Gastroesophageal sphincter (tissue), 4 donors: ENCODE measurements at places on chromosomes 7 and 10. TPM values are rescaled to one million over a fixed set of nuclear protein-coding genes. Genes with fewer than 3 reads are reported as not detected.
A peak's percentile ranks its signal among the peaks of the same experiment; 100 is the strongest.

- ATAC-seq, result no peak
These were observed 39.7 kb upstream of the NFE2L3 start for GRCh38 chr7:26112203-26112740.

DNA sequence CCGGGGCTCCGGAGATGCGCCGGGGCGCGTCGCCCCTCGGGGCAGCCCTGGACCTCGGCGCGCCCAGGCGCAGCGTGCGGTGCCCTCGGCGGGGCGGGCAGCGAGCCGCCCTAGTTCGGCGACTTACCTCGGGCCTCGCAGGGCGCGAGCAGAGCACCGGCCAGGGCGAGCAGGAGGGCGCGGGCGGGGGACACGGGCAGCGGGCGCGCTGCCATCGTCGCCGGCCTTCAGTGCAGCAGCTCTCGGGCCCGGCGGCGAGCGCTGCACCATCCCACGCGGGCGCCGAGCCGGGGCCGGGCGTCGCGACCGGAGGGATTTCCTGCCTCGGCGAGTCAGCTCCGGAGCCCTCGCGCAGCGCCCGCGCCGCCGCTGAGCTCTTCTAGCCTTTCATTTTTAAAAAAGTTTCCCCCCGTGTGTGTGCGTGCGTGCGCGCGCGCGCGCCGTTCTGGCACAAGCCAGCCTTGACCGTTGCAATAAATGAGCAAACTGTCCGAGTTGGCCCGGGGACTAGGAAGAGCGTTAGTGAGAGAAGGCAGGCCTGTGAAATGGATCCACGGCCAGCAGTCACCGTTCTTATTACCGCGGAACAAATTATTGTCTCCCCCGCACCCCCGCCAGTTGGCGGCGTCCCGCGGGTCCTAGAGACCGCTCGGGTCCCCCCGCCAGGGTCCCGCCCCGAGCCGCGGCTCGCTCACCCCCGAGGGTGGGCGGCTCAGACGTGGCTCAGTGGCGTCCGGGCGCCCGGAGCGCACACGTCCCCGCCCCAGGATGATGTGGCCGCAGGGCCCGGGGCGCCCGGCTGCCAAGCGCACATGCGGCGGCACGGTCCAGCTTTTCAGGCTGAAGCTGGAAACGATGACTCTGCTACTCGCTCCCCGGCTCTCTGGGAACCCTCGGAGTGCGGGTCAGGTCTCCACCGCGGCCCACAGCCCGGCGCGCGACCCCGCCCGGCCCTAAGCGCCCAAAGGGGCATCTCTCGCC lies at the start of gene ADAM12:
TSS of gene ADAM12 (minus strand) at position 547 of the 981 bp plus-strand sequence. CDS start at position 215, 332 bp downstream.
- peak; percentile 52 for ATAC-seq

- peak; percentile 71 for ATAC-seq
These were observed 61.3 kb downstream of the RAPGEF5 start for GRCh38 chr7:22295402-22296264.

GRCh38 chr7:115083935-115084334 lies 162.0 kb downstream of the MDFIC start:
- ATAC-seq, result no peak

Gene AASS
- total RNA-seq, result 77.0 TPM

Gene PSD
- 52.1 TPM for total RNA-seq

- no peak for ATAC-seq
These were observed 131.3 kb downstream of the ANK3 start for GRCh38 chr10:60258429-60258797.

DNA sequence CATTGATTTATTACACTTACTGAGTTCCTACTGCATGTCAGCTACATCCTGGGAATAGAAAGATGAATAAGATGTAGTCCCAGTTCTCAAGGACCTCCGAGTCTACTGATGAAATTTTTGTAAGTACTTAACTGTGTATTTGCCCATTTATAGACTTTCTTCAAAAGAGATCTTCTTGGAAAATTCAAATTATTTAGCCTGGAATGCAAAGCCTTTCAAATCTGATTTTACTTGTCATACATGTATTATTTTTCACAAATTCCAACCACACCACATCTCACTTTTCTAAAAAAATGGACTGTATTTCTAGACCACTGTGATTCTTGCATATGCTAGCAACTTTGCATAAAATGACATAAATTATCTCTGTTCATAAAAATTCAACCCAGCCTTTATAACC lies 581.3 kb downstream of the ATRNL1 start:
- no peak for ATAC-seq

GRCh38 chr10:28704464-28705161 lies 27.3 kb downstream of the BAMBI start:
- no peak for ATAC-seq

DNA sequence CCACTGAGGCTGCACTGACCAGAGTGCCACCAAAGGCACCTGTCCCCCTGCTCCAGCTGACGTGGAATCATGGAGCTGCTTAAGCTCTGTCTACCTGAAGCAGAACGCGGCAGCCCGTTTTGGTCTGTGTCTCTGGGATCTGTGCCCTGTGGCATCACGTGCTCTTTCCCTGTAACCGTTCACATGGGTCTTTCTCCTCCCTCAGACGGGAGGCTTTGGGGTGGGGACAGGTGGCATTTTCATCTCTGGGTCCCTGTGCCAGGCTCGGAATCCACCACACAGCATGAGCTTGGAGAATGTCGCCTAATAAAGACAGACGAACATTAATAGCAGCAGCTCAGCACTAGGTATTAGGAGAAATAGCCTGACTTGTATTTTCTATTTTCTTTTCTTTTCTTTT lies 1.6 kb upstream of the ADAP1 start:
- ATAC-seq, result no peak

Gene CCDC172
- total RNA-seq, result not detected

Gene SPRN
- total RNA-seq, result not detected

Gene GRM3
- not detected for total RNA-seq

- ATAC-seq, result no peak
These were observed 54.3 kb upstream of the ECHDC3 start for GRCh38 chr10:11687779-11688447.

- ATAC-seq, result no peak
These were observed 48.4 kb upstream of the ELFN1 start for GRCh38 chr7:1621718-1622117.

DNA sequence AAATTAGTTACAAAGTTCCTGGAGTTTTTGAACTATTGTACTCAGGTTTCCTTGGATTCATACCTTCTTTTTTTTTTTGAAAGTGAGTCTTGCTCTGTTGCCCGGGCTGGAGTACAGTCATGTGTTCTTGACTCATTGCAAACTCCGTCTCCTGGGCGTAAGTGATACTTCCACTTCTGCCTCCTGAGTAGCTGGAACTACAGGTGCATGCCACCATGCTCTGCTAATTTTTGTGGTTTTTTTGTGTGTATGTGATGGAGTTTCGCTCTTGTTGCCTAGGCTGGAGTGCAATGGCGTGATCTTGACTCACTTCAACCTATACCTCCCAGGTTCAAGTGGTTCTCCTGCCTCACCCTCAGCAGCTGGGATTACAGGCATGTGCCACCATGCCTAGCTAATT lies 22.3 kb downstream of the MCM10 start:
- no peak for ATAC-seq

GRCh38 chr10:75940742-75941141 lies 509.3 kb downstream of the LRMDA start:
- ATAC-seq, result no peak

GRCh38 chr10:99573790-99574189 lies 41.0 kb downstream of the NKX2-3 start:
- ATAC-seq, result no peak

Gene LEP
- 6.6 TPM for total RNA-seq

GRCh38 chr7:137846827-137847567 lies at the start of gene DGKI:
DGKI (minus strand) TSS chr7:137846974.
- ATAC-seq, result peak; percentile 66

Gene PRPS1L1
- total RNA-seq, result not detected

DNA sequence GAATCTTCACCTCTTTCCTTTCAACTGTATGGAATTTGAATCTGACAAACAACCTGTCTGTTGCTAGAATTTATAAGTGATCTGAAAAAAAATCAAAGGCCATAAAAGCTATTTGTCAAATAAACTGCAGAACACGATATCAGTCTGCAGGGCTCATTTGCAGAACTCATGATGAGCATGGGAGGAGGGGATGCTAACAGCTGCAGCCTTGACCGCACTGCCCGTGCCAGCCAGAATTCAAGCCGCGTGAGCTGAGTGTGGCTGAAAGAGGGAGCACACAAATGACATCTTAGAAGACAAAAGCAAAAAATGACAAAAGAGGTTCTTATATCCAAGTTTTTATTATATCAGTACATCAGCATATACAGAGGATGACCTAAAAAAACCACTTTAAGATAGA lies 15.7 kb downstream of the LRRTM3 start:
- no peak for ATAC-seq

- ATAC-seq, result no peak
These were observed 272.9 kb upstream of the ZWINT start for GRCh38 chr10:56633876-56634452.

GRCh38 chr7:33420311-33420940 lies 291.1 kb downstream of the BBS9 start:
- no peak for ATAC-seq

- no peak for ATAC-seq
These were observed 183.2 kb upstream of the GNAI1 start for GRCh38 chr7:79951415-79951814.

Gene VOPP1
- 36.4 TPM for total RNA-seq

DNA sequence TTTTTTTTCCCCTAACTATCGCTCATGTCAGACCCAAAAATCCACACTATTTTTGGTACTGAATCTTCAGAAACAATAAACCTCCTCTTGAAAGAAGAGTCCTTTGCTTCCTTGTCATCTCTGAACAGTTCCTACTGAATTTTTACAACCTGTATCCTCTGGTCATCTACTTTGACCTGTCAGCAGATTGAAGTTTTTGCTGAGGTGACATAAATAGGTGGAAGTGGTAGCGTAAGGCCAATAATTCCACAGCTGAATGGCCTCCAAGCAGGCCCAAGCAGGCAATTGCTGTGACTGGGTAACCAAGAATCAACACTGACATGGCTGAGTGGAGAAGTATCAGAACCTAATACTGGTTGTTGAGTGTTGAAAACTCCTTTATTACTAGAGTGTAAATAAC lies 117.4 kb upstream of the MAGI2 start:
- ATAC-seq, result no peak

Gene NEBL
- 1.9 TPM for total RNA-seq

Gene DPY19L1
- 22.9 TPM for total RNA-seq

DNA sequence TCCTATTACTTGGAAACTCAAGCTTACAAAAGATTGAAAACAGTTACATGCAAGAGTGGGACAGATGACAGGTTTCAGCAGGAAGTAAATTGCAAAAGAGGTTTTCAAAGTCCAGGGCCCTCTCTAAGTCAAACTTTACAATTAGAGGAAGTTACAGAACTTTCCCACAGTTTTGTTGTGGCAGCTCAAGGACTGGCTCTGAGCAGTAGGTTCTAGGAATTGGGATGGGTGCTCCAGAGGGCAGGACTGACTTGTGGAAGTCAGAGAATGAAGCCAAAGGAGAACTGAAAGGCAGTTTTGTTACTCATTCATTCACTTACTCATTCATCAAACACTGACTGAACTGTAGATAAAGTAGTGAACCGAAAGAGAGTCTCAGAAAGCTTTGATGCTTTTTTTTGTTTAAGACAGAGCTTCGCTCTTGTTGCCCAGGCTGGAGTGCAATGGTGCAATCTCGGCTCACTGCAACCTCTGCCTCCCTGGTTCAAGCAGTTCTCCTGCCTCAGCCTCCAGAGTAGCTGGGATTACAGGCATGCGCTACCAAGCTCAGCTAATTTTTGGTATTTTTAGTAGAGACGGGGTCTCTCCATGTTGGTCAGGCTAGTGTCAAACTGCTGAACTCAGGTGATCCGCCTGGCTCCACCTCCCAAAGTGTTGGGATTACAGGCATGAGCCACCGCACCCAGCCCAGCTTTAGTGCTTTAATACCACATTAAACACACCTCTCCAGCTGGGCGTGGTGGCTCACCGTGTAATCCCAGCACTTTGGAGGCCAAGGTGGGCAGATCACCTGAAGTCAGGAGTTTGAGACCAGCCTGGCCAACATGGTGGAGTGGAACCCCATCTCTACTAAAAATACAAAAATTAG lies 66.8 kb upstream of the CCNJ start:
- ATAC-seq, result no peak

- no peak for ATAC-seq
These were observed 121.2 kb downstream of the MTERF1 start for GRCh38 chr7:91759205-91759863.

DNA sequence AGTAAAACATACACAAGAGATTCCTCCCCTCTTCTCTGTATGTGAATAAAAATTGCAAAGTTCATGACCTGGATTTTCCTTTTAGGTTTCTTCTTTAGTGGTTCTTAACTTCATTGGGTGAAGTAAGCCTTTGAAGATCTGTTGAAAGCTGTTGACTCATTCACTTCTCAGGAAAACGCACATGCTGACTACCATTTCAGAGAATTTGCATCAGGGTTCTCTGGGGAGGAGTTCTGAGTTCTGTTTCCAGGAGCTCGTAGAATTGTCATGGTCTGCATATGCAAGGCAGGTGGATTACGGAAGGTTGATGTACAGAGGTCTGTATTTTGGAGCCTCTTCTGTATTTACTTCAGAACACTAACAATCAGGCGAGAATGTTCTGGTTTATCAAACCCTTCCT lies 962 bp upstream of the SLC26A4 start:
- no peak for ATAC-seq

- no peak for ATAC-seq
These were observed 230.3 kb upstream of the PFKP start for GRCh38 chr10:2836921-2837662.

- ATAC-seq, result no peak
These were observed 15.9 kb upstream of the FAM171A1 start for GRCh38 chr10:15387021-15387420.

- ATAC-seq, result no peak
These were observed 5.2 kb downstream of the LAT2 start for GRCh38 chr7:74214816-74215630.

Gene ATOH7
- total RNA-seq, result not detected

GRCh38 chr7:77497079-77497478 lies 40.0 kb upstream of the PTPN12 start:
- ATAC-seq, result no peak

DNA sequence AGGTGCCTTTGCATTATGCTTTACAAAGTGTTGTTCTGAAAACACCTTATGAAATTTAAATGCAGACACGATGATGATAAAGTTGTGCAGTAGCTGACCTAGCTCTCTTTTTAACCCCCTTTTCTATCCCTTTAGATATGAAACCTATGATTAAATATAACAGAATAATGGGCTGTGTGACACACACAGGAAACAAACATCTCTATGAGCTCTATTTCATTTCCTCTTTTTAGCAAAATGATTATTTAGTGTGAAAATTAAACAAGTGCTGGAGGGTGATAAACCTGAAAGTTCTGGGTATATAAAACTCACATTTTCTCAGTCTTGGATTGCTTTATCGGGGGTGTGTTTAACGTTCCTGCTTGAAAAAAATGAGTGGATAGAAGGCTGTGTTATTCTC lies 1310.5 kb upstream of the CELF2 start:
- no peak for ATAC-seq

Gene ACHE
- 1.0 TPM for total RNA-seq

- no peak for ATAC-seq
These were observed 1.7 kb downstream of the ADAM8 start for GRCh38 chr10:133274751-133275683.

DNA sequence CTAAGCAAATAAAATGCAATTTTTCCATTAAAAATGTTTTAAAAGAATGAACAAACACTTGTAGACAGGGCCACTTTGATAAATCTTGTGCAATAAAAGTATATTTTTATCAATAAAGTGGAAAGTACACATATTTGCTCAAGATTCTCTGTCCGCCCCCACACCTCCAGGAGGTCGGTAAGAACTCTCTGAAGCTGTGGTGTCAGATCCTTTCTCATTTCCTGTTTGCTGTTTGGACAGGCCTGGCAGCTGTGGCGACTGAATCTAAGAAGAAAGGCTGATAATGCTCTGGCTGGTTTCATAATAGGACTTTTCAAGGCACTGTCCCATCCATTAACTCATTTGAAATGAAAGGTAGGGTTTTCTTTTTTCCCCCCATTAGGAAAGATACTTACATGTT lies 15.3 kb upstream of the ASB4 start:
- no peak for ATAC-seq

Gene FXYD4
- not detected for total RNA-seq
